ENCODE measurements at places on chromosomes 2 and 18.
A peak's percentile ranks its signal among the peaks of the same experiment; 100 is the strongest.

- DNase-seq = no peak
Measured at GRCh38 chr2:230947908-230948365, 22.9 kb upstream of the GPR55 start.

DNA sequence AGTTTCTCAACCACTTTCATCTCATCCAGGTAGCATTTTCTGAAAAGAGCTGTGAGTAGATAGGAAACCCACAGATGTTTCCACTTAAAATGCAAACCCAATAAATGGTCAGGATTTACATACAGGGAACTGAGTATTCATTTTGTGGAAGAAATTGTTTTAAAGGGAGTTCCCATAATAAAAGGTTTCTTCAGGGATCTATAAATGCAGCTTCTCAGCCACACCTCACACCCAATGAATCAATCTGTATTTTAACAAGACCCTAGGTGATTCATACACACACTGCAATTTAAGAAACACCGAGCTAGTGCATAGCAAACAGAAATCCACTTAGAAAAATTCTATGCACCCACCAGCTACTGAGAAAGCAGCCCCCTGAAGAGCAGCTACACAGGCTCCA lies 140.1 kb upstream of the ACAA2 start:
- no peak for DNase-seq

DNA sequence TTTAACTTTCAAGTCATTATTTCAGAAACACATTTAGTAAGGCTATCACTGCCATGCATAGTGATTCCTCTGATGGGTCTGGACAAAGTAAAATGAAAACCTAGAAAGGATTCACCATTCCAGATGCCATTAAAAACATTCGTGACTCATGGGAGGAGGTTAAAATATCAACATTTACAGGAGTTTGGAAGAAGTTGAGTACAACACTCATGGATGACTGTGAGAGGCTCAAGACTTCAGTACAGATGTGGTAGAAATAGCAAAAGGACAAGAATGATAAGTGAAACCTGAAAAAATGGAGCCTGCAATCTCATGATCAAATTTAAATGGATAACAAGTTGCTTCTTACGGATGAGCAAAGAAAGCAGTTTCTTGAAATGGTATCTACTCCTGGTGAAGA lies 5.8 kb upstream of the TWSG1 start:
- no peak for DNase-seq

GRCh38 chr2:20643826-20644225 lies 7.1 kb downstream of the HS1BP3 start:
- no peak for DNase-seq

- DNase-seq = peak; percentile 5
Measured at GRCh38 chr2:46699934-46700256, 215.7 kb downstream of the MCFD2 start.

- no peak for DNase-seq
Measured at GRCh38 chr2:66604976-66605375, 170.1 kb downstream of the MEIS1 start.

DNA sequence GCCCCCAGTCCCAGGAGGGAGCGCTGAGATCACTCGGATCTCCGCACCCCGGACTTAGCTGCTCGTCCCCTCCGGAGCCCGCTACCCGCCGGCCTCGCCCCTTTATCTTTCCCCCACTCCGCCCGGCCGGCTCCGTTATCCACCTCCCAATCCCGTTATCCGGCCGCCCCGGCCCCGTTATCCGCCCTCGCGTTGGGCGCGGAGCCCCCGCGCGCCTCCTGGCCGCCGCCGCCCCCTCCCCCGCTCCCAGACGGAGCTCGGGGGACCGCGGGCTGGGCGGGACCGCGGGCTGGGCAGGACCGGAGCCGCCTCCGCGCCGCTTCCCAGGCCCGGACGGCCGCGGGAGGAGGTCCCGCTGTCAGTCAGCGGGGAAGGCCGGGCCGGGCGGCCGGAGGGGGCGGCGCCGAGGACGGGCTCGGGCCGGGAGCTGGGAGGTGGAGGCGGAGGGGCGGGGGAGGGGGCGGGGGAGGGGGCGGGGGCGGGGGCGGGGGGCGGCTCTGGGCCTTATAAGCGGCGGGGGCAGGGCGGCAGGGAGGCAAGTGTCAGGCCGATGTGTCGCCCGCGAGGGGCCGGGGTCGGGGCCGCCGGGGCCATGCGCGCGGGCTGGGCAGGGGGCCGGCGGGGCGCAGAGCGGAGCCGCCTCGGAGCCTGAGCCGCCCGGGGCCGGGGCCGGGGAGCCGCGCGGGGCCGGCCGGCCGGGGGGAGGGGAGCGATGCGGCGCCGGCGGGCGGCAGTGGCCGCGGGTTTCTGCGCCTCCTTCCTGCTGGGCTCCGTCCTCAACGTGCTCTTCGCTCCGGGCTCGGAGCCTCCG lies at the start of gene PKDCC:
TSS of gene PKDCC (plus strand) at position 534 of the 811 bp plus-strand sequence. CDS start at position 713, 179 bp downstream.
- DNase-seq = peak; percentile 68

GRCh38 chr2:240259201-240259923 lies 118.9 kb upstream of the OTOS start:
- no peak for DNase-seq

DNA sequence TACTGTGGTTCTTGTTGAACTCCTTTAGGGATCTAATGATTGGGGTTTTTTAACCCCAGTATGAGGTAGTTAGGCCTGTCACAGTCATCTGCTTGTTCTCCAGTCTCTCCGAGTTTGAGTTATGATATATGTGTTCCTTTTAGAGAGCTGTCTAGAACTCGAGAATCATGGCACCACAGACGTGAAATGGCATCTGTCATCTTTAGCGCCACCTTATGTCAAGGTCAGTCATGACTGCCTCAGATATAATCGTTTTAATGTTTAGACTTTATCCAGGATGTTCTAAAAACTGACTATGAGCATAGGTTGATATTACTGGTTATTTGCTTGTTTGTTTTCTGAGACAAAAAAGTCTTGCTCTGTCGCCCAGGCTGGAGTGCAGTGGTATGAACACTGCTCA lies 112.2 kb downstream of the CEP192 start:
- DNase-seq = no peak

- no peak for DNase-seq
Measured at GRCh38 chr2:9297807-9298206, 91.2 kb downstream of the ASAP2 start.

DNA sequence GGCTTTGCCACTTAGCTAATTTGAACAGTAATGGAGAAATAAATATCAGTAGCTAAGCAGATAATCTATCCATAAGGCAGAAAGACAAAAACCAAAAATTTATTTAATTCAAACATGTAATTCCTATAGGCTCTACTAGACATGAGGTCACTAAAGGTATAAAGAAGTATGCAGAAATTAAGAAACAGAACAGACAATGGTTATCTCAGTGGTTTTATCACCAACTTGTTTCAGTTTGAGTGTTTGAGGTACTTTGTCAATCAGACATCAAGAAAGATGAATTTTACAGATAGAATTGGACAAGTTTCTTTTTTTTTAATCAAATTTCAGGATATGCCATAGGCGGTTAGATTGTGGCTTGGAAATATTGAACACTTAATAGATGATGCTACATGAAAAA lies 67.4 kb upstream of the ZEB2 start:
- DNase-seq = no peak

DNA sequence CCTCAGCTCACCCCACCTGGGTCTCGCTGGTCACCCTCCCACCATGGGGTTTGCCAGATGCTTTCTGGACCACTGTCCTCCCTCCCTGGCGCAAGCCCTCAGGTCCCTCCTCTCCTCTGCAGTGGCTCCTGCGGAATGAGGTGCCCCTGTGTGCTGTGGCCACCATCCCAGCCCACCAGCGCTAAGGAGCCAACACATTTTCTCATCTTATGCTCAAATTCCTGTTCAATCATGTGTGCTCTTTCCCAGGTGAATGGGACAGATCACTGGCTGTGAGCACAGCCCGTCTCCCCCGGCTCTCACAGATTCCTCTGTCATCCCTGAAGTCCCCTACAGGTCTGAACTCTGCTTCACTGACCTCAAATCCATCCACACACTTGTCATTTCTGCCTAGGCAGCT lies 15.2 kb upstream of the CCDC74B start:
- DNase-seq = no peak

- peak; percentile 45 for DNase-seq
Measured at GRCh38 chr2:237291138-237291792, 122.7 kb downstream of the COL6A3 start.

- no peak for DNase-seq
Measured at GRCh38 chr2:238102865-238103264, 2.7 kb downstream of the ESPNL start.

- peak; percentile 41 for DNase-seq
Measured at GRCh38 chr2:20516646-20517341, 69.9 kb downstream of the RHOB start.

DNA sequence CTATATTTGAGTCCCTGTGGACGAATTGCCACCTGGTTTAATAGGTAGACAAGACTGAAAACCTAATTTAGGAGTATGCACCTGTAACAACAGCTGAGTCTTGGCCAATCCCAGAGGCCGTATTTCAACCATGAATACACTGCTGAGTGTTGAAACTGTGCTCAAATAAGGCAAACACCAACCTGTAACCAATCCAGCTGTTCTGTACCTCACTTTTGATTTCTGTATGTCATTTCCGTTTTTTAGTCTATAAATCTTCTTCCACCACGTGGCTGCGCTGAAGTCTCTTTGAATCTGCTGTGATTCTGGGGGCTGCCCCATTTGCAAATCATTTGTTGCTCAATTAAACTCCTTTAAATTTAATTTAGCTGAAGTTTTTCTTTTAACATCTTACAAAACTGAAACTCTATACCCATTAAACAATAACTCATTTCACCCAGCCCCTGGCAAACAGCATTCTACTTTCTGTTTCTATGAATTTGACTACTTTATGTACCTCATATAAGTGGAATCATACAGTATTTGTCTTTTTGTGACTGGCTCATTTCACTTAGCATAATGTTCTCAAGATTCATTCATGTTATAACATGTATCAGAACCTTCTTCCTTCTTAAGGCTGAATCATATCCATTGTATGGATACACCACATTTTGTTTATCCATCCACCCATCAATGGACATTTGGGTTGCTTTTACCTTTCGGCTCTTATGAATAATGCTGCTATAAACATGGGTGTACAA lies 7.5 kb upstream of the YPEL5 start:
- no peak for DNase-seq

DNA sequence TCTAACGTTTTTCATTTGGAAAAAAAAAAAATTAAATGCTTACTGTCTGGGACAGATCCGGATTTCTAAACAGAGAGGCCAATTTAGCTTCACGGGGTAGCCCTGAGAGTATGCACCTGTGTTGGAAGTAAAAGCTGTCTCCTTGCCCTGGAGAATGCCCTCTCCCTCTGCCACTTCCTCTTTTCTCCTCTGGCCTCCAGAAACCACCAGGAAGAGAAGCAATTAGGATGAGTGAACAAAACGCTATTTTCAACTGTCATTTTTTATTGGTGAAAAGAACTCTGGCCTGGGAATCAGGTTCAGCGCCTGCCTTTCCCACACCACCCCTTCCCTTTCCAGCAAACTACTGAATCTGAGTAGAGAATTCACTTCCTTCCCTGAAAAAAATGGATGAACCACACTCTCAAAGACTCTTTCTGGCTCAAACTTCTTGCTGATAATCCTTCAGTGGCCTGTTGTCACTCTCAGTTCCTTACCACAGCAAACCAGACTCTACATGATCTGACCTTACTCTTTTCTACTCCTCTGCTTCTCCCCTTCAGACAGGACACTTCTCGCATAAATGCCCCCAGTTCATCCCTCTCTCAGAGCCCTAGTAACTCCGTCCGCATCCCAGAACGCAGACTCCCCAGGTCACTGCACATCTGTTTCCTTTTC lies 29.8 kb downstream of the KLF7 start:
- DNase-seq = no peak

DNA sequence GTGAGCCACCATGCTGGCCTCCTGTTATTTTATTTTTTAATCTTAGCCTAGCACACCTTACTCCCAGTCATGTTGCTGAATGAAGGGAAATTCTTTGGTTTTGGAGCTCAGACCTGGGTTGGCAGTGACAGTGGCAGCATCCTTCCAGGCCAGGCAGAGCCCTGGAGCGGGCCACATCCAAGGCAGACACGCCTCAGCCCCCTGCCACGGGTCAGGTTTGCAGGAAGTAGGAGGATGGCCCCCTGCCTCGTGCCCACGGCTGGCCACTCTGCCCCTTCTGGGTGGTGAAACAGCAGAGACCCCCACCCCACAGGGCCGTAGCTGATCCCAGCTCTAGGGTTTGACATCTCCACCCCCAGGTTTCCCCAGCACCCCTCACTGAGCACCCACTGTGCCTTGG lies 11.7 kb downstream of the EFHD1 start:
- no peak for DNase-seq

GRCh38 chr2:233855345-233855744 lies 1.0 kb upstream of the HJURP start:
- DNase-seq = no peak

- DNase-seq = no peak
Measured at GRCh38 chr2:131521961-131522781, 5.5 kb upstream of the CCDC74A start.

DNA sequence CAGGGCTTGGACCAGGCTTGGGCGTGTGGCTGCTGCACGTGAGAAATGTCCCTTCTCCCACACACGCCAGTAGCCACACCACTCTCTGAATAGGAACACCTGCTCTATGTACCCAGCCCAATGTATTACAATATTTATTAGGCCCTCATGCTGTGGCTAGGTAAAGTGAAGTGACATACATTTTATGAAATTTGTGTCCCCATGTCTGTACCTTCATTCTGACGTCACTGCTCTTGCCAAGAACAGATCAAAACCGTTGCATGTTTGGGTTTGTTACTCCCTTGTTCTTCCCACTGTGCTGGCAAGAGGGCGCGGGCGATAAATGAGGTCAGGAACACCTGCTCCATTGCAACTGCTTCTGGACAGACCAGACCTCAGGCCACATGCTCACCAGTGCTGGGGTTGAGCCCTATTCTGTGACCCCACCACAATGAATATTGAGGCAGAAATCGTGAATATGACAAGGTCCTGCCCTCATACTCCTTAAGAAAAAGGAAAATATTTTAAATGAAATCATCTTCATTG lies 436.4 kb upstream of the SALL3 start:
- DNase-seq = no peak

GRCh38 chr2:74424995-74425406 lies 3.5 kb downstream of the WDR54 start:
- no peak for DNase-seq

- no peak for DNase-seq
Measured at GRCh38 chr2:178233428-178233827, 39.1 kb downstream of the OSBPL6 start.

DNA sequence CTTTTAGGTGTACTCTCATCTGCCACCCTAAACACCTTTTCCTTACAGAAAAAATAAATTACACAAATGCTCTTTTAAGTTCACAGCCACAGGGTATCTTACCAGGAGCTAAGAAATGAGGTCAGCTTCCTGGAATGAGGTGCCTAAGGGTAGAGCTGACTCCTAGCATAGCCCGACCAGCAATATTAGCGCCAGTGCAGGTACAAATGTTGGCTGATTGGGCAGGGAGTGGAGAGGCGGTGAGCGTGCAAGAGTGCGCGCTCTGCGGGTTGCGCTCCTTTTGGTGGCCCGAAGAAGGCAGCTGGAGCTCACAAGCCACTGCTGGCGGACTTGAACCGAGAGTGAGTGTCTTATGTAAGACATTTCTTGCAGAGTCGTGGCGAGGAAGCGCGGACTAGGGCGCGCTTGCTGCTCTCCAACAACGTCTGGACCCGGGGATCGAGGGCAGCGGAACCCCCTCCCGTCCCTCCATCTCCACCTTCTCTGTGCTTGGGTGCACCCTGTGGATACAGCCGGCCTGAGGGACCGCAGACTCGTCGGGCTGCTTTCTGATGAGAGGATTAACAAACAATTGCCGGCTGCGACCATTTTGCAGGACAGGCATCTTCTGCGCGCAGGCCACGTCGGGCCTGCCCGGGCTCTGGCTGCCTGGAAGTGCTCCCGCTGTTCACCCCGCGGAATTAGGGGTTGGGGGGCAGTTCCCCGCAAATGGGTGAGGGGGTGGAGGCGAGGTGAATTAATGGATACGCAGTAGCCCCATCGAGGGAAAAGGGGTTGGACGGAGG lies 17.3 kb downstream of the BOLA3 start:
- no peak for DNase-seq

GRCh38 chr2:189232759-189233406 lies 53.3 kb upstream of the COL5A2 start:
- DNase-seq = no peak
